ENCODE measurements at places on chromosomes 6 and 20. TPM values are rescaled to one million over a fixed set of nuclear protein-coding genes. Genes with fewer than 3 reads are reported as not detected.

GRCh38 chr20:44309763-44310663 is 989 bp downstream of the FITM2 start:
- peak; percentile 70 for DNase-seq
- H3K4me1 ChIP-seq = peaks cover 15% of the 10 kb centered on the region
- H3K36me3 ChIP-seq = peaks cover 20% of the 10 kb centered on the region

GRCh38 chr6:152353440-152353839 is 283.7 kb downstream of the SYNE1 start:
- H3K27ac ChIP-seq = no peak overlapping the region
- H3K27me3 ChIP-seq = no peaks in the 10 kb centered on the region
- peaks cover 15% of the 10 kb centered on the region for H3K4me1 ChIP-seq
- H3K36me3 ChIP-seq = peaks cover 92% of the 10 kb centered on the region
- H3K4me3 ChIP-seq = no peak overlapping the region

DNA sequence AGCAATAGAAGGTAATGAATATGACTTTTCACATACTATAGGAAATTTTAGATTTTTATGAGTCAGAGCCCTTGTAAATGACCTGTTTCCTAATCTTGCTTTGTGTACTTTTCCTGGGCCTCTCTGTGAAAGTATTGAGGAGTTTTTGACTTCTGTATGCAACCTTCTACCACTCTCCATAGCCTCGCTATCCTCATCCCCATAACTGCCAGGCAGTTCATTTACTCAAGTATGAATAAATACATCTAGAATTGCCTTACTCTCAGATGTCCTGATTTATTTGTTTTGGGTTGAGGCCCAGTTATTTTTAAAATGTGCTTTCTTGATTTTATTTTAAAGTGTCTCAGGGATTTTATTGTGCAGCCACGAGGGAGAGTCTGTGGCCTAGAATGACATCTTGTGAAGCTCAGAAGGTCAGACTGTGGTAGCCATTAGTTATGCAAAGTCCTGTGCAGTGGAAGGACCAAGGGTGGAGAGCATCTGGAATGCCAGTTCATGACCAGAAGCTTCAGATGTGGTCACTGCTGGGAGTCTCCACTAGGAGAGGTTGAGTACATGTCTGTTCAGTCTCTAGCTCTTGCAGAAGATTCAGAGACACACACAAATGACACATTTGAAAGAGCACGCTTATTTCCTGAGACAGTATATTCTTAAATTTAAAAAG is 346.2 kb upstream of the IMPG1 start:
- no peak overlapping the region for H3K27ac ChIP-seq
- H3K36me3 ChIP-seq = no peaks in the 10 kb centered on the region
- no peaks in the 10 kb centered on the region for H3K4me1 ChIP-seq
- no peak overlapping the region for H3K4me3 ChIP-seq
- no peak for DNase-seq

Gene C6orf132
- 0.22 TPM for total RNA-seq

Gene NCR2
- not detected for total RNA-seq

Gene HLA-DPB1
- 17.0 TPM for total RNA-seq

Data from psoas muscle (tissue), 8 donors.